ENCODE measurements at places on chromosomes 5 and 9. TPM values are rescaled to one million over a fixed set of nuclear protein-coding genes. Genes with fewer than 3 reads are reported as not detected.

- DNase-seq = no peak
Observed at GRCh38 chr5:34817558-34818351, 21.2 kb upstream of the TTC23L start.

- no peak for DNase-seq
Observed at GRCh38 chr5:3412146-3412545, 183.5 kb upstream of the IRX1 start.

The FOXD4 gene
- 0.48 TPM for total RNA-seq

- no peak for DNase-seq
Observed at GRCh38 chr5:87258507-87258906, 9.2 kb upstream of the RASA1 start.

GRCh38 chr5:132907161-132907560, 33.7 kb downstream of the LEAP2 start:
- no peak for DNase-seq

GRCh38 chr5:173581408-173582215, 34.8 kb downstream of the BOD1 start:
- DNase-seq = no peak

The WNT8A gene
- not detected for total RNA-seq

The NR3C1 gene
- total RNA-seq = 66.4 TPM

DNA sequence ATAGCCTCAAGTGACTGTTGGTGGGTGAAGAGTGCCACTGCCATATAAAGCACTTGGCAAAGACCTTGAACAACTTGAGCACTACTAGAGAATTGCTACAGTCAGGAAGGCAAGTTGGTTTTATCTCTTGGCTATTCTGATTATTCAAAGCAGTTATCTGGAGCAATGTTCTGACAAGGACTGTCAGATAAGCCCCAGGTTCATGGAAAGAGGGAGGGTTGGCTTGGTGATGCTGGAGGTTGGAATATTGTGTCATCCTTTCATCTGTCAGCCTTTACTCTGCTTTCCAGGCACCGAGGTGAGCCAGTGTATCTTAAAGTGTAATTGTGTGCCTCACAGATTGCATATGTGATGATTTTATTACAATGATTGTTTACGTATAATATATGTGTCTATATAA, 548.4 kb upstream of the ZNF608 start:
- DNase-seq = no peak

The ABCA1 gene
- total RNA-seq = 110 TPM

The PRELID1 gene
- total RNA-seq = 71.7 TPM

GRCh38 chr5:56833325-56833724, 18.0 kb downstream of the MAP3K1 start:
- DNase-seq = no peak

The DBH gene
- 0.19 TPM for total RNA-seq

The NFIB gene
- 111 TPM for total RNA-seq

- DNase-seq = no peak
Observed at GRCh38 chr5:112434641-112435040, 15.6 kb upstream of the EPB41L4A start.

The GZMA gene
- total RNA-seq = 4.8 TPM

GRCh38 chr9:37919246-37919955, 15.5 kb upstream of the SLC25A51 start:
- no peak for DNase-seq

DNA sequence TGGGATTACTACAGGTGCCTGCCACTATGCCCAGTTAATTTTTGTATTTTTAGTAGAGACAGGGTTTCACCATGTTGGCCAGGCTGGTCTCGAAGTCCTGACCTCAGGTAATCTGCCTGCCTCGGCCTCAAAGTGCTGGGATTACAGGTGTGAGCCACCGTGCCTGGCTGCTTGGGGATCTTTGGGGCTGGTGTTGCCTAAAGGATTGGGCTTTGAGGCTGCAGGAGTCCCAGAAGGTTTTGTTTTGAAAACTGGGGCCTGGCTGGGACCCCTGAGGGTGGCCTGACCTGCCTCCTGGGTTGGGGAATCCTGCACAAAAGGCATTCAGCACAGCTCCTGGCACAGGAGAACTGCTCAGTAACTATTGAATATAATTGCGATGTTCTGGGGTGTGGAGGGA, 25.1 kb upstream of the SHB start:
- no peak for DNase-seq

The C5orf52 gene
- not detected for total RNA-seq

- no peak for DNase-seq
Observed at GRCh38 chr5:98839469-98840383, 66.3 kb downstream of the RGMB start.

- DNase-seq = no peak
Observed at GRCh38 chr5:112958093-112959088, 18.2 kb upstream of the DCP2 start.

- DNase-seq = no peak
Observed at GRCh38 chr9:4615778-4616177, 46.3 kb upstream of the PLPP6 start.
